ENCODE measurements at places on chromosomes 6 and 20. TPM values are rescaled to one million over a fixed set of nuclear protein-coding genes. Genes with fewer than 3 reads are reported as not detected.

GRCh38 chr20:19110881-19111460 is 101.5 kb upstream of the SLC24A3 start:
- no peak overlapping the region for H3K27ac ChIP-seq
- H3K36me3 ChIP-seq, result no peaks in the 10 kb centered on the region

DNA sequence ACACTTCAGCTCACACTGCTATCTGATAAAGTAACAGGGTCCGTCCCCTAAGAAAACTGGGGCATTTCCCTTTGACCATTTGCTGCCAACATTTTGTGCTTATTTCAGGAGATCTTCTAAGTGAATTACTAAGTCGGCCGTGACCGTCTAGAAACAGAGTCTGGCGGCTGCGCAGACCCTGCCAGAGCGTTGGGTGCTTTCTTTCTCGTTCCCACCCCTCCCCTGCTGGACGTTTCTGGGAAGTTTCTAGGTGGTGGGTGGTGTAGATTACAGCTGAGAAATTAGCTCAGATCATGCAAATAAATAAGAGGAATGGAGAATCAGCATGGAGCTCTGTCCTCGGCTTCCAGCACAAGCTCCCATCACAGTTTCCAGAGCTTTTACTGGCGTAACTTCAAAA is 128.1 kb downstream of the MYLK4 start:
- peaks cover 2% of the 10 kb centered on the region for H3K27me3 ChIP-seq
- no peak for DNase-seq
- H3K36me3 ChIP-seq, result no peaks in the 10 kb centered on the region
- H3K27ac ChIP-seq, result no peak overlapping the region
- no peak overlapping the region for H3K4me3 ChIP-seq

- H3K4me1 ChIP-seq, result no peaks in the 10 kb centered on the region
- DNase-seq, result no peak
- H3K27me3 ChIP-seq, result no peaks in the 10 kb centered on the region
- no peaks in the 10 kb centered on the region for H3K36me3 ChIP-seq
- no peak overlapping the region for H3K4me3 ChIP-seq
Observed at GRCh38 chr6:91926361-91926760, 1339.5 kb upstream of the MAP3K7 start.

DNA sequence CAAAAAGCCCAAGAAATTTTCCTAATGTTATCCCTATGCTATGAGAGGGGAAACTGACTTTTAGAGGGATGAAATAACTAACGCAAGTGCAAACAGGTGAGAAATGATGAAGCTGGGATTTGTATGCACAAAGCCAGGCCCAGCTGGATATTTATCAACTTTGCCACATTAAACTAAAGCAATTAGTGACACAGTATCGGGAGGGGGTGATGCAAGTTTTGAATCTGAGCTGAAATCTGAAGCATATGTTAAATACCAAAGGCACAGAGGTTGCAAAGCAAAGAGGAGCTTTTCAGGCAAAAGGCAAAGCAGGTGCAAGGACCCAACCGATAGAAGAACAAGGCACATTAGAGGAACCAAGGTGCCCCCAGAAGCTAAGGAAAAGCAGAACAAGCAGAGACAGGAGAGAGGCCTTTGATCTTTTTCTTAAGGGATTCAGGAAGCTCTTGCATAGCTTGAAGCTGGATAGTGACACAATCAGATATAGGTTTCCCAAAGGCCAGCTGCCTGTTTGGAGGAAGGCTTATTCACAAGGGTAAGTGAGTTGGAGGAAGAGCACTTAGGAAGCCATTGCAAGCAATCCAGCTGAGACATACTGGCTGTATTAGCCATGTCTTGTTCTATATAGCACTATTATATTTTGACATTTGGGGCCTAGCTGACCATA is 207.5 kb downstream of the HIVEP2 start:
- no peak for DNase-seq
- peaks cover 6% of the 10 kb centered on the region for H3K4me1 ChIP-seq
- H3K27me3 ChIP-seq, result no peaks in the 10 kb centered on the region
- no peak overlapping the region for H3K27ac ChIP-seq
- no peak overlapping the region for H3K4me3 ChIP-seq

The DLK2 gene
- total RNA-seq, result 0.47 TPM

Measured in activated naive CD4-positive, alpha-beta T cell treated with anti-CD3 and anti-CD28 coated beads for 36 hours (primary cell).